Keratinocyte (primary cell): ENCODE measurements at places on chromosomes 12 and 14.

GRCh38 chr12:93115198-93115601 is 186.1 kb upstream of the EEA1 start:
- DNase-seq, result no peak
- H3K36me3 ChIP-seq, result no peaks in the 10 kb centered on the region
- no peaks in the 10 kb centered on the region for H3K27me3 ChIP-seq
- H3K4me1 ChIP-seq, result peaks cover 13% of the 10 kb centered on the region
- H3K27ac ChIP-seq, result no peak overlapping the region

GRCh38 chr14:50792634-50793068 is 38.3 kb downstream of the NIN start:
- no peak overlapping the region for H3K4me3 ChIP-seq
- no peak overlapping the region for H3K27ac ChIP-seq
- no peaks in the 10 kb centered on the region for H3K4me1 ChIP-seq
- DNase-seq, result no peak

- peaks cover 14% of the 10 kb centered on the region for H3K4me1 ChIP-seq
- no peaks in the 10 kb centered on the region for H3K27me3 ChIP-seq
- no peak for DNase-seq
- H3K4me3 ChIP-seq, result no peak overlapping the region
- no peak overlapping the region for H3K27ac ChIP-seq
Measured at GRCh38 chr12:75634244-75635222, 123.1 kb upstream of the KRR1 start.

DNA sequence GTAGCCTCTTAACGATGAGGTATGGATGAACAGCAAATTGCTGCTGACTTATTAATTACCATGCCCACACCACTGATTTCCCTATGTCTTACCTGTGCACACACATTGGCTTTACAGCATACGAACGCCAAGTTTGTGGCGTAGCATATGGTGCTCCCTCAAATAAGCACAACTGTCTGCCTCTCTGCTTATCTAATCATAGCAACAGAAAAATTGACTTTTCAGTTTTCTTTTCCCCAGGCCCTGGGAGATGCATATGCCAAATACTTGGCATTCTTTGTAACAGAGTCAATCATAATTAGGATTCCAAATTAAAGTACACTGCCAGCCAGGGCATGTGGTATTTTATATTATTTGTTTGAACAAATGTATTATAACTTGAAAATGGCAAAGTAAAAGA is 625.5 kb downstream of the DIO2 start:
- no peaks in the 10 kb centered on the region for H3K36me3 ChIP-seq
- H3K4me3 ChIP-seq, result no peak overlapping the region
- H3K4me1 ChIP-seq, result peaks cover 36% of the 10 kb centered on the region
- DNase-seq, result no peak
- no peaks in the 10 kb centered on the region for H3K27me3 ChIP-seq
- H3K27ac ChIP-seq, result peak overlapping the region; percentile 61

DNA sequence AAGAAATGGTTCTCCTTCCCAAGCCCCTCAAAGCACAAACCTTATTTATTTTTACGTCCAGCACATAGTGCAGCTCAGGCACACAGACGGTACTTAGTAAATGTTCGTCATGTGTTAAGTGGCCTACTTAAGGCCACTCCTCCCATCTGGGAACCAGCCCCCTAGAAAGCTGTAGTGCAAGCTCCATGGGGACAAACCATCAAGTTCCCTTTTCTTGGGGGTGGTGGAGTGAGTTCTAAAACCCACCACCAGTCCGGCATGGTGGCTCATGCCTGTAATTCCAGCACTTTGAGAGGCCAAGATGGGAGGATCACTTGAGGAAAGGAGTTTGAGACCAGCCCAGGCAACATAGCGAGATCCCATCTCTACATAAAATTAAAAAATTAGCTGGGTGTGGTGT is 49.4 kb downstream of the PITPNM2 start:
- no peak overlapping the region for H3K4me3 ChIP-seq
- no peak overlapping the region for H3K27ac ChIP-seq
- H3K27me3 ChIP-seq, result no peaks in the 10 kb centered on the region
- H3K36me3 ChIP-seq, result peaks cover 4% of the 10 kb centered on the region

DNA sequence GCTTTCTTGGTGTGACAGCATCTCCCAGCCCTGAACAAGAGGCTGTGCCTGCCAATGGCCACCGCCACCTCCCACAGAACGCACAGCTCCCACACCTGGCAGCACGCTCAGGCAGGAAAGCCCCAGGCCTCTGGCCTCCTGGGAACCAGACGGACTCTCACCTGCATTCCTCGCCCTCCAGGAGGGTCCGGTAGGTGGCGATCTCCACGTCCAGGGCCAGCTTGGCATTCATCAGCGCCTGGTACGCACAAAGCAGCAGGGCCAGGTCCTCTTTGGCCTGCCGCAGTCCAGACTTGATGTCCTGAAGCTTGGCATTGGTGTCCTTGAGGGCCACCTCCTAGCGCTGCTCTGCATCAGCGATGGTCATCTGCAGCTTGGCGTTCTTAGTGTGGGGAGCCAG is 12.1 kb upstream of the KRT77 start:
- H3K4me1 ChIP-seq, result no peaks in the 10 kb centered on the region
- H3K27ac ChIP-seq, result no peak overlapping the region
- no peaks in the 10 kb centered on the region for H3K36me3 ChIP-seq
- no peak overlapping the region for H3K4me3 ChIP-seq

- no peaks in the 10 kb centered on the region for H3K4me1 ChIP-seq
- no peaks in the 10 kb centered on the region for H3K27me3 ChIP-seq
- no peak for DNase-seq
- H3K36me3 ChIP-seq, result no peaks in the 10 kb centered on the region
- H3K4me3 ChIP-seq, result no peak overlapping the region
Measured at GRCh38 chr14:92737206-92737605, 11.2 kb downstream of the LGMN start.
